Central memory CD8-positive, alpha-beta T cell (primary cell): ENCODE measurements at places on chromosomes 7 and 10.

DNA sequence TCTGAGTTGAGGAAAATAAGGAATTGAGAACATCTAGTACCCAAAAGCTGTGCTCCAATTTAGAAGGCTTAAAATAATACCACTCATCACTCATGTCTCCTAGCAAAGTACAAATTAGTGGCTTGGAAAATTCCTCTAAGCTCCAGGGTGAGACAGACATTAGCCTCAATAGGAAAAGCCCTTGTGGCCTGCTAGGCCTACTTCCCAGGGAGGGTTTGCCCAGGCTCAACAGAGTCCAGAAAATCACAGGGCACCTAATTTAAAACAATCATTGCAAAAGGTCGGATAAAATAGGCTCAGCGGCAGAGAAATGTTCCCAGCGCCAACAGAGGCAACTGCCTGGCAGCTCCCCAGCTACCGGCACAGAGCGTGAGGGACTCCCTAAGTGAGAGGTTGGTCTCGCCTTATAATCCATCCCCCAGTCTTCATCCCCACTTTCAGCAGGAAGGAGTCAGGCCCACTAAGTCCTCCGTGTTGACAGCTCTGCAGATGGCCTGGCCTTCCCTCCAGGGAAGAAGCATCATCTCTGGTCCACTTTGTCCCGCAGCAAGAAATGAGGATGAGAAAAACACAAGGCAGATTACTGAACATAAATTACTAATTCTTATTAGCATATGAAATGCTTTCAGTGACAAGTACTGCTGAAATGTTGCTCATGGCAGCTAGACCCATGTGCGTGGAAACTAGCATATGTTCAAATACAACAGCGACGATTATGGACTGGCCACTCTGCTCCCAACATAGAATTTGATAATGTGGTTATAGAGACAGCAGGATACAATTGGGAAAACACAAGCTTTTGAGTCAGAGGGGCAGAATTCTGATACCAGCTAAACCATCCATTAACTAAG lies 1177.7 kb upstream of the AUTS2 start:
- no peak for DNase-seq

GRCh38 chr7:36406156-36406555 lies 16.5 kb downstream of the ANLN start:
- no peak for DNase-seq

DNA sequence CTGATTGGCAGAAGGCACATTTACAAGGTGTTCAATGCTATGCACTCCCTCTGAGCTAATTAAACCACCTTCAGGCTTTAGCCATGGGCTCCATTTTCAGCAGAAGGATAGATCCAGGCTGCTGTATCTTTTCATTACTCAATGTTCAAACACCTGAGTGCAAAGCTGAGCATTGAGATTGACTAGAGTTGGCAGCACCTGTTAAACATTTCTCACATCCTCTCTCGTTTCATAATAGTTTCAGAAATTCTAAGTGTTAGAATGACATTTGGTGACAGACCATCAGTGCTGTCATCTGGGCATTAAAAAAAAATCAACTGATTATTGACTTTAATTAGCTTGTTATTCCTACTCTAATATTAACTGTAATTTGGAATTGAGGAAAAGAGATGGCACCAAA lies 187.1 kb upstream of the SEMA3E start:
- DNase-seq: no peak

DNA sequence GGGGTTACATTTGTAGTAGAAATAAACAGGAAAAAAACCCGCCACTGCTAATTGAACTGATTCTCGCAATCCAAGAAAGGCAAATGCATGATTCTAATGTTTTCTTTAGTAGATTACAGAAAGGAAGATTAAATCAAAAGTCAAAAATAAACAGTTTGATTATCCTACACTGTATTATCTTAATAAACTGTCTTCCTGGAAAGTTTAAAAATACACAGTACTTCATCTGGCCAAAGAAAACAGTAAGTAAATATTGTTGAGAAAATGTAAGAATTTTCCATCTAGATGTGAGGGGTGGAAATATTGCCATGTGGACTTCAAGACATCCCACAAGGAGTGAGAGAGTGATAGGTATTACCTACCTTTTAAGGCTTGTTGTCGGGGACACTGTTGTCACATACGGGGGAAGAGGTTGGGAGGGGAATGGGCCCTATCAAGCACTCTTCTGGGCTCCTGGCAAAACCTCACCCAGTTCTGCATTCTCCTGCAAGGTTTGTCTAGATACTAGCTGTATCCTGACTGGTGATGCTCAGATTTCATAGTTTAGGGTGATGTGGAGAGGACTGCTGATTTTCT lies 17.8 kb downstream of the GRK5 start:
- DNase-seq: no peak

GRCh38 chr10:84341983-84342382 lies 13.6 kb downstream of the CCSER2 start:
- no peak for DNase-seq

DNA sequence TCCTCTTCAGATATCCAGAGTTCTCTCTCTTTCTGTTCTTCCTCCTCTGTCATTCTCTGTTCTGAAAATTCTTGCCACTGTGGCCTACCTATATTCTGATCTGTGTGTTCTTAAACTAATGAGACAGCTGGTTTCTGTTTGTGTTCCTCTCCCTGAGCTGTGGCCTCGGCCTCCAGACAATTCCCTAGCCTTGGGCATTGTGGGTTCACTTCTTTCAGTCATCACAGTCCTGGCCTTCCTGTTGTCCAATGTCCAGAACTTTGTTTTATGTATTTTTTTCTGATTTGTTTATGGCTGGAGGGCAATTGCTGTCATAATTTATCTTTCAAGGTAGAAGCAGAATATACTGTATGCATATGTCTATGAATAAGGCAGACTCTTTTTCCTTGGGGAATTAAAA lies 173.2 kb upstream of the MTPN start:
- no peak for DNase-seq

GRCh38 chr10:95755511-95756004 lies 405 bp upstream of the ENTPD1 start:
- DNase-seq: no peak

GRCh38 chr7:87364246-87364645 lies 18.8 kb downstream of the CROT start:
- DNase-seq: no peak

GRCh38 chr10:84428711-84429110 lies 100.3 kb downstream of the CCSER2 start:
- DNase-seq: no peak

GRCh38 chr7:7671361-7671760 lies 30.8 kb downstream of the UMAD1 start:
- no peak for DNase-seq

GRCh38 chr10:118041316-118041715 lies 5.4 kb downstream of the RAB11FIP2 start:
- DNase-seq: no peak

DNA sequence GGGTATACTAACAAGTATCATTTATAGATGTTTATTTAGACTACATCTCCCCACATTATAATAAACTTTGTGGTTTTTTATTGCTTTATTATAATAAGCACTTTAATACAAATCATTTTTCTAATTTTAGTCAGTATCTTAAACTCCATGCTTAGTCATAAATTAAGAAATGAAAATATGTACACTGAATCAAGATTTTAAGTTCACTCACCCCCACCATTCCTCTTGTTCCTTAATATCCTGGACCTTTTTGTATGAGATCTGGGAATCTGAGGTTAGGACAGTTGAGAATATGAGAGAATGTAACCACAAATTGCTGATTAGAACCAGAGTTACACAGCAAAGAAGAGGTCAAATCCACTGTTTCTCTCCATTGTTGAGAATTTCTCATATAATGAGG lies 93.6 kb upstream of the WNT16 start:
- DNase-seq: no peak

DNA sequence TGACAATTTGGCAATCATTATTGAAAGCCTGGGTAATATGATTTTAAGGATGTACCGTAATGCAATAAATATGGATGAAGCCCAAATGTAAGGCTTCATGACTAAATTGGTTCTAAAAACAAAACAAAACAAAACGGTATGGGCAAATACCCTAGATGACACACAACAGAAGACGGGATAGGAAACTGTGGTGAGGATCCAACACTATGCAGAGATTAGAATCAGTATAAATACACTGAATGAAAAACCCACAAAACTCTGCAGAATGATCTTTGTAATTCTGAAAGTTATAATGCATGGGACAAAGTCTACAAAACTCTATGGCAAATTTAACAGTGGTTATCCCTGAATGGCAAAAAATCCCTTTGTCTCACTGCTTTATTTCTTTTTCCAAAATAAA lies 57.6 kb downstream of the MALSU1 start:
- DNase-seq: no peak

GRCh38 chr10:43688348-43688892 lies 39.7 kb upstream of the ZNF32 start:
- DNase-seq: no peak

DNA sequence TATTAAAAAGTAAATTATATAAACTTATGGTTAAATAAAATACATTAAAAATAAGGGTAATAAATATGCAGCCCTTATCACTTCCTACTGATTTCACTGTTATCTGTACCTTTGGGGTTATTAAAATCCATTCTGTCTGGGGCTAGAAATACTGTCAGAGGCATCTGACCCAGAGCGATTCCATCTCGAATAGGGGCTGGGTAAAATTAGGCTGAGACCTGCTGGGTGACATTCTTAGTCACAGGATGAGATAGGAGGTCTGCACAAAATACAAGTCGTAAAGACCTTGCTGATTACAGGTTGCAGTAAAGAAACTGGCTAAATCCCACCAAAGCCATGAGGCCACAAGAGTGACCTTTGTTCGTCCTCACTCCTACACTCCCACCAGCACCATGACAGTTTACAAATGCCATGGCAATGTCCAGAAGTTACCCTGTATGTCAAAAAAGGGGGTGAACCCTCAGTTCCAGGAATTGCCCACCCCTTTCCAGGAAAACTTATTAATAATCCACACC lies 77.6 kb downstream of the COBL start:
- DNase-seq: no peak

- DNase-seq: no peak
Observed at GRCh38 chr10:93745408-93746065, 12.2 kb upstream of the LGI1 start.

GRCh38 chr7:157713591-157713990 lies 376.8 kb downstream of the DNAJB6 start:
- DNase-seq: no peak

DNA sequence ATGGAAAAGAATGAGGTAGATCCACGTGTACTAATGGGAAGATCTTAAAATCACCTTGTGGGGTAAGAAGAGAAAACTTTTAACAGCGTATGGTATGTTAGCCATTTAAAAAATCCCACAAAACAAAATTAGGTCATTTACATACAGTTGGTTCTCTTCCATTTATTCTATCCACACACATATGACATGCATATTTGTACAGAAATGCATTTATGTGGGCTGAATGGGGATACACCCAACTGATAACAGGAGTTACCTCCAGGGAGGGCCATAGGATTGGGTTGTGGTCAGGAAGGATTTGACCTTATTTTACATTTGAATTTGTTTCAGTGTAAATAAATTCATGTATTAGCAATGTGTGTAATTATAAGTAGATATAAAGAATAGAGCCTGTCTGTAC lies 71.5 kb downstream of the MCMBP start:
- DNase-seq: no peak

GRCh38 chr10:11682267-11682683 lies 59.9 kb upstream of the ECHDC3 start:
- no peak for DNase-seq

DNA sequence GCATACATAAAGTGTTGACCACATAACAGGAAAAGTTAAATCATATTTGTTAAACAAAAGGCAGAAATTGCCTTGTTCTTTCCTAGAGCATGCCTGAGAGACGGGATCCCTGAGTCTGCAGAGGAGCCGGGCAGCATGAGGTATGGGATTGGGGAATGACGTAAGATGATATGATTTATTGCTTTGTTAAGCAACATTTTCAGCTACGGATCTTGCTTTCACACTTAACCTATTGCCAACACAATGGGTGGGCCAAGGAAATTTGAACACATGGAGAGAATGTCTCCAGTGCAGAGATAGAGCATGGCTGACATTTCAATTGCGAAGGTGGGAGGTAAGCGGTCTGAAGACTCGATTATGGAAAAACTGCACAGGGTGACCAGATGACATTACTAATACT lies 76.7 kb downstream of the EMX2 start:
- no peak for DNase-seq

GRCh38 chr10:79084972-79085597 lies 16.3 kb downstream of the ZMIZ1 start:
- DNase-seq: no peak
